ENCODE measurements at places on chromosomes 3 and 15.

DNA sequence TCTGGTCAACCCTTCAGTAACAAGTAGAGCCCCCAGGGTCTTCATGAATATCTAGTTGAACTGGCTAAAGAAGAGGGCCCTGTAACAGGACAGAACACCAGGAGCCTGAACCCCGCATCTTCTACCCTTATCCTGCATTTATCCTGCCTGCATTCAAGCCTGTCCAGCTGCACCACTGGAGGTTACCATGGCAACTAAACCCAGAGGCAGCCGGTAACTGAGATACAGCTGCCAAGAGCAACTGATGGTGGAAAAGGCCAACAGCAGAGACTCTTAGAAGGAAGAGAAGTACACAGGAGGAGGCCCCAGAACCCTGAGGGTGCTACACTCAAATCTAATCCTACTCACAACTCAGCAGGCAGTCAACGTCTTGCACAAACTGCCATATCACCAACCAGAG, 3.7 kb upstream of the PRKAR2A start:
- DNase-seq, result no peak

DNA sequence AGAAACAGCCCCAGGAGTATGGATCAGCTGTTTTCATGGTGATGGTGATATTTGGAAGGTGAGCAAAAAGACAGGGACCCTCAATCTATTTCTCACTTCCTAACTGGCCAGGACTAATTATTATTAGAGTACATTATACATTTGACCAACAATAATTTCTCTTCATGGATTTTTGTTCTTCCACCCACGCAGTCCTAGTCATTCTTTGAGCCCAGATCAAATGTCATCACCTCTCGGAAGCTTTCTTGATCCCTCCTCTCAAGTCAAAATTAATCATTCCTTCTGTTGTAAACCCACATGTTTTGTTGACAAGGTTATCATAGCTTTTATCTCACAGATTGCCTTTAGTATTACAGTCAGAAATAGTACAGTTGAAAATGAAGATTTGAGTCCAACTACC, 29.2 kb upstream of the PRICKLE2 start:
- DNase-seq, result no peak

GRCh38 chr15:86634146-86634545, 554.5 kb downstream of the AGBL1 start:
- DNase-seq, result no peak

GRCh38 chr15:72685925-72686794, at the start of the genes BBS4 and HIGD2B:
Gene BBS4, plus strand, starts transcription at chr15:72686207. Its CDS starts 21 bp downstream, at chr15:72686228.
Gene HIGD2B, minus strand, starts transcription at chr15:72686182. Its CDS starts 9,808 bp downstream, at chr15:72676374.
- DNase-seq, result no peak

DNA sequence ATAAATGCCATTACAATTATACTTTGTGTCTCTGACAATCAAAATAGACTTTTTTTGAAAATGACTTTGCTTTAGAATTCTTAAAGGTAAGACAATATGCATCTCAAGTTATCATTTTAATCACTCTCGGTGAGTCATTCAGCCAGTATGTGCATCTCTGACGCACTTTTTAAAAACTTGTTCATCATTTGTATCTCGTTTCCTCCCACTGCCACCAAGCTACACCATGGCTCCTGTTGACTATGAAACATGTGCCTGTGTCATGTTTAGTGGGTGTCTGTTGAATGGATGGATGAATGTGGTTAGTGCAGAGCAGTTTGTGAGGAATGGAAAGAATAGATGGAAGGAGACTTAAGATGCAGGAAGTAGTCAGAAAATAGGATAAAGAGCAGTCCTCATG, 68.6 kb downstream of the ARPP21 start:
- no peak for DNase-seq

GRCh38 chr15:38017721-38018120, 83.3 kb downstream of the TMCO5A start:
- no peak for DNase-seq

GRCh38 chr15:31271711-31272557, 54.7 kb upstream of the KLF13 start:
- no peak for DNase-seq

DNA sequence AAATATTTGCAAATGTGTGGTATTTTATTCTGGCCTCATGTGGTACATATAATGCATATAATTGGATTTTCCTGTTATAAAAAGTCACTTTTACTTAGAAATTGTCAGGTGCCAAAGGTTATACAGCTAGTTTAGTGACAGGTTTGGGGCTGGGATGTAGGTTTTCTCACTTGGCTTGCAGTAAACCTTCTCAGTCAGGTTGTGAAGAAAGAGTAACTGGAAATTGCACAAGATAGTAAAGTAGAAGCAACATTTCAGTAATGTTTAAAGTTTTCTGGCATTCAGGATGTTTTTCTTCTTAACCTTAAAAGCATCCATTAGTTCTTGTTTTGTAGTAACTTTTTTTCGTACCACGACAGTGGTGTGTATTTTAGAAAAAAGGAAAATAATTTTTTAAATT, 53.9 kb downstream of the MEF2A start:
- DNase-seq, result no peak

- DNase-seq, result no peak
These were observed 75.8 kb downstream of the DNAJB8 start for GRCh38 chr3:128390867-128391266.

DNA sequence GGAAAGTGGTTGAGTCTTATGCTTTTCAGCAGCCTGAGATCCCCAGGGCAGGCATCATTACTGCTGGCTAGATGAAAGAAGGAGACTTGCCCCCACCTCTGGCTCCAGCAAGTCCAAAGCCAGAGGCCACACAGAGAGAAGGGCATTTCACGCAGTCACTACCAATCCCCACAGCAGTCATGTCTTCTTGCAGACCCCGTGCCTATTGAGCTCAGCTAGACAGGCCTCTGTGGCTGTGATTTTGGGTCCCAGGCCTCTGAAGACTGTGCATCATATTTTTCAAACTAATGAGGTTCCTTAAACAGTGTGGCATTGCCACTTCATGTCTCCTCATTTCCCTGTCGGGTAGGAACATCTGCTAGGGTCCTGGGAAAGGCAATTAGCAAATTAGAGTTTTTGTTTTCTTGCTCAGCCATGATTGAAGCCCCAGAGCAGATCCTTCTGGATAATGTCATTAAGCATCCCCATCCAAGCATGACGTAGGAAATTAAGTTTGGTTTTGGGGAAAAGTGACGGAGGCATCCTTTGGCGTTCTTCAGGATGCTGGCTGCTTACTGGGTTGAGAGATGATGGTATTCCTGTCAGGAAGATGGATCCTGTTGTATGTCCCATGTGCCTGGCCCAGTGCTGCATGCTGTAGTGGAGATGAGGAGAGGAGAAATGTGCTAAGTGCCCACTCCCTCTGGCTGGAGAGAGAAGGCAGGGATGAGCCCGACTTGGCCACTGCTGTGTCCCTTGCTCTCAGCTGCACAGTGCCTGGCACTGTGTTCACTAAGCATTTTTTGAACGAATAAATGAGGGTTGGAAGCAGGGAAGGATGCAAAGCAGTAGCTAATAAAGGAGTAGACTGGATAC, 7.0 kb downstream of the SPSB4 start:
- no peak for DNase-seq

DNA sequence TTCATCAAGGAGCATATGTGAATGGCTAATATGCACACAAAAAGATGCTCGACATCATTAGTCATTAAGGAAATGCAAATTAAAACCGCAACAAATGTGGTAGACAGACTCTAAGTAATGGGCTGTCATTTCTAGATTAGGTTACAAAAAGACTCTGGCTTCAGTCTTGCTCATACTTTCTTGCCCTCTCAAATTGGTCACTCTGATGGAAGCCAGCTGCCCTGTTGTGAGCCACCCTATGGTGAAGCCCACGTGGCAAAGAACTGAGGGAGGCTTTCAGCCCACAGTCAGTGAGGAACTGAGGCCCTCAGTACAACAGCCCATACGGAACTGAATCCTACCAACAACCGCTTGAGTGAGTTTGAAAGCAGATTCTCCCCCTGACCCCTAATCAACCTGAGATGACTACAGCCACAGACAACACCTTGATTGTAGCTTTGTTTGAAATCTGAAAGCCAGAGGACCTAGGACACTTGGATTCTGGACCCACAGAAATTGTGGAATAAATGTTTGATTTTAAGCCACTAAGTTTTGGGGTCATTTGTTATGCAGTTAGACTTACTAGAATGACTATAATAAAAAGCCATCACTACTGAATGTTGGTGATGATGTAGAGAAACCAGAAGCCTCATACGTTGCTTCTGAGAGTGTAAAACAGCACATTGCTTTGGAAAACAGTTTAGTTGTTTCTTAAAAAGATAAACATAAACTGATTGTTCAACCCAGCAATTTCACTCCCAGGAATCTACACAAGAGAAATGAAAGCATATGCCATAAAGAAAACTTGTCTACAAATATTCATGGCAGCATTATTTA, 45.7 kb downstream of the EHHADH start:
- no peak for DNase-seq

- no peak for DNase-seq
These were observed 33.2 kb downstream of the ADAMTS17 start for GRCh38 chr15:100308608-100309007.

DNA sequence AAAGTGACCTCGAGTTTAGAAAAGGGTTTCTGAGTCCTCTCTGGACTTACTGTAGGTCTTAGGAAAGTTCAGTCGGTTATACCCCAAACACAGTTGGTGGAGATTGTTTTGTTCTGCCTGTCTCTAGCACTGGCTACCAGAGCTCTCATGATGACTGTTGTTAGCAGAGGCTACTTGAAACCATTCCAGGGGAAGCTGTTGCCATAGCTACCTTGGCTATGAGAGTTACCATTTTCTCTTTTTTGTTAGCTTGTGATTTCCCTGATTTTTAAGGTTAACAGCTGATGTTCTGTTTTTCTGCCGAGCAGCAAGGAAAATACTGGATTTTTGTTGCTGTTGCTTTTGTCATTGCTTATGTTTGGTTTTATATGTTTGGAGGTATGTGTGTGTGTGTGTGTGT, 26.7 kb downstream of the ABHD2 start:
- no peak for DNase-seq

DNA sequence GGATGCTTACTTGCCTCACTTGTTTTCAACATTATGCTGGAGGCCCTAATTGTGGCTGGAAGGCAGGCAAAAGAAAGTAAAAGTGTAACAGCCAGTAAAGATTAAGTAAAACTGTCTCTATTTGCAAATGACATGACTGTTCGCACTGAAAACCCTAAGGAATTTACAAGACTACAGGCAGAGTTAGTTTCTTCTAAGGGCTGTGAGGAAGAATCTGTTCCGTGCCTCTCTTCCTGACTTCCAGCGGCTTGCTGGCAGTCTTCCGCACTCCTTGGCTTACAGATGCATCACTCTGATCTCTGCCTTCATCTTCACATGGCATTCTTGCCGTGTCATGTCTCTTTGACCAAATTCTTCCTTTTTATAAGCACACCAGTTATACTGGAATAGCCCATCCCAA, 86.1 kb downstream of the DLG1 start:
- no peak for DNase-seq

DNA sequence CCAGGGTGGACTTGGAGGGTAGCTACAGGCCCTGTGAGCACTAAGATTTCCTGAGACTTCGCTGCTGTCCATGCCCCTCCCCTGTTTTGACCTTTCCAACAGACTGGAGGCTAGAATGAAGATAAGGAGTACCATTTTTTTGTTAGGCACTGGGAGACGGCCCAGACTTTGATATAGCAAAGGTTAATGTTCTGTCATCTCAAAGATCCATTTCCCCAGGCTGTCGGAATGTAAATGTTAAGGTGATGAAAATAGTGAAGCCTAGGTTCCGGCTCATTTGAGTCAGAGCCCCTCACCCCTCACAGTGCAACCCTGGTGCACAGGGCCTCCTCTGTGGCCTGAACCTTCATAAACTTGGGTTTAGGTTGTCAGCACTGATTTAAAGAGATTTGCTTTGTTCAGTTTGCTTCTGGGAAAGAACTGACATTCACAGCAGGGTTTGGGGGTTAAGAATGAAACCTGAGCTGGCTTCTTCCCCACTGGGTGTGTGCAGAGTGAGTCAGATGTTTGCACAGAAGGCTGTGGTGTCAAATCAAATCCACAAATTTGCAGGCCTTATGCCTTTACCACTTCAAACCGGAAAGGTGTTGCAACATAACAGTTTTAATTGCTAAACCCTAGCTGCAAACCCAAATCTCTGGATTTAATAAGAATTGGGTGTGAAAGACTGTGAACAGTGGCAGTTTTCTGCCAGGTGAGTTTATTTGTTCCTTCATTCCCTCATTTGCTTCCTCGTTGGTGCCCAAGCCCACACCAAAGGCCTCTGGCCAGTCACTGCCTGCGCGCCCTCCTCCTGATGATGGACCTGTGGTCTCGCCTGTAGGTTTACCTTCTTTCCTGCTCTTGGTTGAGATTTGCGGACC, 20.6 kb upstream of the KCTD6 start:
- DNase-seq, result no peak
